ENCODE measurements at places on chromosomes 12 and 14.

DNA sequence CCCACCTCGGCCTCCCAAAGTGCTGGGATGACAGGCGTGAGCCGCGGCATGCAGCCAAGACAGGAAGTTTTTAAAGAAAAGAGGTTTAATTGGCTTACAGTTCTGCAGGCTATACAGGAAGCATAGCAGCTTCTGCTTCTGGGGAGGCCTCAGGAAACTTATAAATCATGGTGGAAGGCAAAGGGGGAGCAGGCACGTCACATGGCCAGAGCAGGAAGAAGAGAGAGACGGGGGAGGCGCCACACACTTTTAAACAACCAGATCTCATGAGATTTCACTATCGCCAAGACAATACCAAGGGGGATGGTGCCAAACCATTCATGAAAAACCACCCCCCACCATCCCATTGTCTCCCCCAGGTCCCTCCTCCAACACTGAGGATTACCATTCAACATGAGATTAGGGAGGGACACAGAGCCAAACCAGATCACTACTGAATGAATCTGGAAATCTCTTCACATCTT, 14.1 kb downstream of the CCDC63 start:
- no peak for DNase-seq

DNA sequence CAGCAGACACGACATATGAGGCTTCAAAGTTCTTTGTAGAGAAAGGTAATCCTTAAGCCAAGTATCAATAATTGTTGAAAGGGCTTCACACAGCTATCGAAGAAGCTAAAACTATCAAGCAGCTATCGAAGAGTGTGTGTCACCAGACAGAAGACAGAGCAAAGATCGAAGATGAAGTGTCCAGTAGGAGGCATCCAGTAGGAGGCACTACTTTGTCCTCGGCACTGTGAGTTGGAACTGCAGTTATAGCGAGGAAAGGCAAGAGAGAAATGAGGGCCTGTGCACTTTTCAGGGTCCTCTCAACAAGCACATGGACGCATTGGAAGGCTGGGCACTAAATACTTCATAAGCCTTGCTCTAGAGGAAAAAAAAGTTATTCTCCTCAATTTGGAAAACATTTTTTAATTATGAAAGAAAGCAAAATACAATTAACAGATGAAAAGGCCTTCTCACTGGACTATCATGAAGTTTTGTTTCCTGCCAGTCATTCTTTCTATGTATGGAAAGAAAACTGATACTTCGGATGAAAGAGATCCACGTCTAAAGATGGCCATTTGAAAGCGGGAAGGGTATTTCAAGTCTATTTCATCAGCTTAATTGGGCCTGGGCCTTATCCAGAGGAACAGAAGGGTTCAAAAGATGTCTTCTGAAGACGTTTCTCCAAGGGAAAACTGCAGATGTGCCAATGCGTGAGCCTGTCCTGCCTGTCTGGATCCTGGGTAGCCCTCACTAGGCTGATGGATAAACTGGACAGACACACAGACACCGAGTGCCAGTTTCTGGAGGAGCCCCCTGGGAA, 174.5 kb downstream of the CALM1 start:
- DNase-seq: no peak

- DNase-seq: no peak
Measured at GRCh38 chr14:65658202-65658601, 245.7 kb downstream of the FUT8 start.

DNA sequence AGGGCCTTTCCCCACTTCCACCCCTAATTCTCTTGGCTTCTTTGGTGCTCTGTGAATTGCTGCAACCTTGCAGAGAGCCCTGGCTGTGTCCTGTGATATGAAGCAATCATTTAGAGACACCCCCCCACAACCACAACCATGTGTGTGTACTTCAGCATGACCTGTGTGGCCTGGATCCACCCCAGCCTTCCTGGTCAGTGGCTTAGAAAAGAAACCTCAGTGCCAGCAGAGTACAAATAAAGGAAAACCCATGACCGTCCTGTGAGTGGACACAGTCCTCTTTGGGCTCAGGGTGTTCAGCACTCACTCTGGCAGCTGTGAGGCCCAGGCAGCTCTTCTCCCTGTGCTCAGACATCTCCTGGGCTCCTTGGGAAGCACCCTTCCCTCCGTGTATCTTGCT, 206.6 kb upstream of the DIO3 start:
- DNase-seq: no peak

DNA sequence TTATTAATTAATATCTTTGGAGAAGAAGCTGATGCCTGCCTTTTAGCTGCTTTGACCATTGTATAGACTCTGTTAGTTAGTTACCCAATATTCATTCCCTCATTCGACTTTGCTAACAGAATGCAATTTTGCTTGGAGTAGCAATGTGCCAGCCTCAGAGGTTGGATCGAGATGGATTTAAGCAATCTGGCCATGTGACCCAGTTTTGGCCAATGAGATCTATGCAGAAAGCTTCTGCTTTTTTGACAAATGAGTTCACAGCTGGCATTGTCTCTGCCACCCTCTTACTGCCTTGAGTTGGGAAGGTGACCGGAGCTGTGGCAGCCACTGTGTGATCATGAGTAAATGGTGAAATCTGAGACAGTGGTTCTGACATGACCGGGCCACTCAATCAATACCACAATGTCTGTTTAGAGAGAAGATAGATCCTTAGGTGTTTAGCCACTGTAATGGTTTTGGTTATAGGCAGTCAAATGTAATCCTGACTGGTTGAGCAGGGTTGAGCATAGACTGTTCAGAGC, 74.9 kb upstream of the MED13L start:
- no peak for DNase-seq

DNA sequence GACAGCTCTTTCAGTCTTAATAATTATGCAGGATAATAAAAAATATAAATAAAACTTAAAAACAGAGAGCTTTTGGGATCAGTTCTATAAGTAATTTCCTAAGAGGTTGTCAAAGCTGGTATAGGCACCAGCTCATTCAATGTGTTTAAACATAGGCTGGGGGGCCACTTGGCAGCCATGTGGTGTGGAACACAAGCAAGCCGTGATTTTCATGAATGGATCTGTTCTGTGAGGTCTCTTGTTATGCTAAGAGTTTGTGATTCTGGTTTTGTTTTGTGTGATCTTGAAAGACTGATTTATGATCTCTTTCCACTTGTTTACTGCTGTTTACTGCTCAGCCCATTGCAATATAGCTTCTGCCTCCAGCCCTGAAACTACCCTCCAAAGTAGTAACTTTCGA, 240.9 kb downstream of the FBXL14 start:
- DNase-seq: no peak

DNA sequence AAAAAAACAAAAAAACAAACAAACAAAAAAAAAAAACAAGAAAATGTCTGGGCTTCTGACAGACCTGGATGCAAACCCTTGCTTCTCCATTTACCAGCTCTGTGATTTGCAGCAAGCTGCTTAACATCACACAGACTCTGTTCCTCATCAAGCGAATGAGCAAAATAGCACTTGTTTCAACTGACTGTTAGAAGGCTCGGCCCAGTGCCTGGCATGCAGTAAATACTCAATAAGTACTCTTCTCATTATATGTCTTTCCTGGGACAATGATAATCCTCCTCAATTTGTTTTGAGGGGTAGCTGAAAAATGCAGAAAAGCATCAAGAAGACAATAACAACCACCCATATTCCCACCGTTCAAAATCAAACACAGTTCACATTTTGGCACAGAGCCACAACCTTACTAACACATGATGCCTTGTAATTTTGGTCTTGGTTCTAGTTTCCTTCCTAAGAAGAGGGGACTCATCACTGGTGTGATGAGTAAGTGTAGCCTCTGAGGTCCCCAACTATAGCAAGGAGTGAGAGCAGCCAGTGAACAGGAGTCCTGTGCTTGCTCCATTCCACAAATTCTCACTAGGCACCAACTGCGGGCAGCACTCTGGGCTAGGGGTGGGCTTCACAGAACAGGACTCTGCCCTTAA, 60.4 kb downstream of the TTC7B start:
- DNase-seq: no peak

DNA sequence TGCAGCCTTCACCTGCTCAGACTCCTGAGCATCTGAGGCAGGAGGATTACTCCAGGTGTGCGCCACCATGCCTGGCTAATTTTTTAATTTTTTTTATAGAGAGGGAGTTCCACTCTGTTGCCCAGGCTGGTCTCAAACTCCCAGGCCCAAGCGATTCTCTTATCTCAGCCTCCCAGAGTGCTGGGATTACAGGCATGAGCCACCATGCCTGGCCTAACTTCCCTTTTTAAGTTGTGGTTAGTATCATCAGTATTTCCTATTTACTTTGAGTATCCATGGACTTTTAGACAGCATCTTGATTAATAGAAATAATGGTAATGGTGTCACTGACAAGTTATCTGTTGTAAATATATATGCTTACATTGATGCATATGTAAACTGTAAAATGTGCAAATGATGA, 116.9 kb downstream of the FGD4 start:
- no peak for DNase-seq

All from NCI-H1092 (cell line).